ENCODE measurements at places on chromosomes 5 and 9. TPM values are rescaled to one million over a fixed set of nuclear protein-coding genes. Genes with fewer than 3 reads are reported as not detected.
A peak's percentile ranks its signal among the peaks of the same experiment; 100 is the strongest.

DNA sequence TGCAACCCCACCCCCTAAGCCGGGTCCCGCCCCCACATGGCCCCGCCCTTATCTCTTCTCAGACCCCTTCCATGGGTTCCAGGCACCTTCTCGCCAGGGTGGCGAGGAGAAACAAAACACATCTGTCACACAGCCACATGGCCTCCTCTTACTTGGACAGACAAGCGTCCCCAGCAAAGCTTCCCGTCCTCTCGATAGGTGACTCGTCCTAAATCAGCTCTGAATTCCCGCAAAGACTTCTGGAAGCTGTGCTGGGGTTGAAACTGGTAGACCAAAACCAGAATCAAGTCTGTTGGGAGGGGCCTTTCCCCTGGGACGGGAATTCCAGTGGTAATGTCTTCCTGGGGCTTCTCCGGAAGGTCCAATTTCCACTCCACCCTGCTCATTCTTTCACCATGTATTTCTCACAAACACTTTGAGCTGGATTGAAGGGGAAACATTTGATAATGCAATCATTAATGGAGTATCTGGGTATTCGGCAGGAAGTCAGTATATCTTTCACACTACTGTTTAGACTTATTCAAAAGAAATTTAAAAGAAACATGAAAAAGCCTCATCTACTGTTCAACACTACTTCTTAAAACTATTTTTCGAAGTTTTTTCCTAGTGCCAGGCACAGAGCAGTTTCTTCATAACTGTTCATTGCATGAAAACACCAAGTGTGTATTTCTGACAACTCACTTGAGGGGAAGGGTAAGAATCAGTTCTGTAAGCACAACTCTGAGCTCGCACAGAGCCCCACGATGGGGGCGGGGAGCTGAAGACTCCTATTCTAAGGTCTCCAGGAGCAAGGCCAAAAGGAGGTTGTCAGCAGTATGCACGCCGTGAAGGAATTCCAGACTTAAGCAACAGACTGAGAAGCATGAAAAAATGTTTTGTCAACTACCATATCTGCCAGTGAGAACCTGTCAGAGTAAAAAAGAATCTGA lies 644 bp upstream of the CTNNAL1 start:
- H3K36me3 ChIP-seq, result peaks cover 1% of the 10 kb centered on the region
- peak overlapping the region; percentile 84 for H3K4me3 ChIP-seq
- H3K27me3 ChIP-seq, result no peaks in the 10 kb centered on the region

DNA sequence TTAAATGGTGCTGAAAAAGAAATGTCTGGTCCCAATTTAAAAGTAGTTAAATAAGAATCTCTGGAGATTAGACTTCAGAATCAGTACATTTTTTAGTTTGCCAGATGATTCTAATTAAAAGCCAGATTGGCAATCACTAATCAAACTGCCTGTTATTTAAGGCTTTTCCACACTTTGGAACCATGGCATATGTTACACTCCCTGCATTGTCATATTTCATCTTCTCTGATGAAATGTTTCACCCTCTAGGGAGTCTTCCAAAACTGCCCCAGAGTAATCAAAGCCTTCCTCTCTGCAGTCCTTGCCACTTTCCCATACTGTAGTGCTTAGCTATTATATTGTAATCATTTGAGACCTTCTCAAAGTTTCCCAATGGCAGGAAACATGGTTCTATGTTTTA lies 17.5 kb upstream of the OR13C9 start:
- H3K27me3 ChIP-seq, result peaks cover 5% of the 10 kb centered on the region
- no peaks in the 10 kb centered on the region for H3K4me1 ChIP-seq
- no peak overlapping the region for H3K4me3 ChIP-seq
- H3K27ac ChIP-seq, result no peak overlapping the region
- no peak for DNase-seq

DNA sequence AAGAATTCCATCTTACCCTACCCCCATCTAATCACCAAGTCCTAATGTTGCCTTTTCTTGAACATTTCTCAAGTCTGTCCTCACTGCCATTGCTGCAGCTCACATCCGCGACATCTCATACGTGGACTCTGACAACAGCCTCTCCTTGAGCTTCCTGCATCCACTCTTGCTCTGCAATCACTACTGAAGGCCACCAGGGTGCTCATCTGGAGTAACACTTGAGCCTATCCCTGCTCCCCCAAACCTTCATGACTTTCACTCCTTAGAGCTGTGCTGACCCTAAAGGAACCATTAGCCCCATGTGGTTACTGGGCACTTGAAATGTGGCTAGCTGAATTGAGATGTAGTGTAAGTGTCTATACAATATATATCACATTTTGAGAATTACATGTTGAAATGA lies 46.4 kb upstream of the CTXN3 start:
- H3K27me3 ChIP-seq, result no peaks in the 10 kb centered on the region
- no peaks in the 10 kb centered on the region for H3K36me3 ChIP-seq
- peaks cover 6% of the 10 kb centered on the region for H3K4me1 ChIP-seq

DNA sequence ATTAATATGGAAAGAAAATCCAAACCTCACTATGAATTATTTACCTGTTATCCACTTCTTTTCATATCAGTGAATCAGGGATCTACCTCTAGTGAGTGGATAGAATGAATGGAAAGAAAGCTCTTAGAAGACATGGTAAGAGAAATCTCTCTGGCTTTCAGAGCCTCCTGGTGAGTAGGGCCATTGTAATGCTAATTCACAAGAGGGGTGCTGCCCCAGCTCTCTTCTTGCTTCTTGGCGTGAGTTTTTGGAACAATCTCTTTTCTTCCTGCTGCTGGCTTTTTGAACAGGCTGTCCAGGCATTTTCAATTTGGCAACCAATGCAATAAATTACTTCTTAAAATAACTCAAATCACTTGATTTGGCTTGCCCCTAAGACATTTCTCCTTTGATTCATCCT lies 49.9 kb upstream of the KCNN2 start:
- H3K36me3 ChIP-seq, result no peaks in the 10 kb centered on the region
- peaks cover 8% of the 10 kb centered on the region for H3K27me3 ChIP-seq
- peaks cover 9% of the 10 kb centered on the region for H3K4me1 ChIP-seq
- H3K4me3 ChIP-seq, result no peak overlapping the region
- no peak for DNase-seq

GRCh38 chr5:40733879-40734563 lies 21.7 kb downstream of the TTC33 start:
- H3K4me3 ChIP-seq, result no peak overlapping the region
- no peaks in the 10 kb centered on the region for H3K27me3 ChIP-seq

DNA sequence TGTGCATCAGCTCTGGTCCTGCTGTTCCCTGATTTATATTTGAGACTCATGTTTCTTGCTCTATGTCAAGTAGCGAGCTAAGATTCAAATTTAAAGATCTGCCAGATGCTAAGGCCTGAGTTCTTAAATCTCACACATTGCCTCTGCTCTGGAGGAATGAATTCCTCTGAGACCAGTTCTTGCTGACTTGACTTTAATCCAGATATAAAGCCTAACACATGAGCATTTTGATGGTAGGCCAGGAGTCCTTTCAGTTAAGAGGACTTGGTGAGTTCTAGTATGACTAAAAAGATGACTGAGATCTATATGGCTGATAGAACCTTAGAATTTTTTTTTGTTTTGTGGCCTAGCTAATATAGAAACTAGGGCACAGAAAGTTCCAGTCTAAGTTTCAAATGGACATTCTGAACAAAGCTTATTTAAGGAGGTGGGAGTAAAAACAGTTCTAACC lies 1.3 kb upstream of the INIP start:
- no peak overlapping the region for H3K4me3 ChIP-seq
- H3K27me3 ChIP-seq, result no peaks in the 10 kb centered on the region
- no peaks in the 10 kb centered on the region for H3K36me3 ChIP-seq
- H3K4me1 ChIP-seq, result peaks cover 11% of the 10 kb centered on the region
- DNase-seq, result no peak
- H3K27ac ChIP-seq, result no peak overlapping the region

GRCh38 chr5:93078082-93079038 lies 502.7 kb downstream of the NR2F1-AS1 start:
- H3K36me3 ChIP-seq, result no peaks in the 10 kb centered on the region
- peak overlapping the region; percentile 45 for H3K4me3 ChIP-seq
- no peaks in the 10 kb centered on the region for H3K27me3 ChIP-seq
- peak overlapping the region; percentile 94 for H3K27ac ChIP-seq

- DNase-seq, result no peak
- H3K36me3 ChIP-seq, result no peaks in the 10 kb centered on the region
- no peak overlapping the region for H3K27ac ChIP-seq
- peaks cover 3% of the 10 kb centered on the region for H3K27me3 ChIP-seq
- peaks cover 5% of the 10 kb centered on the region for H3K4me1 ChIP-seq
These were observed 102.5 kb downstream of the SREK1 start for GRCh38 chr5:66246608-66247007.

The PARP8 gene
- total RNA-seq, result 23.3 TPM

The C9orf153 gene
- total RNA-seq, result not detected
